ENCODE measurements at places on chromosomes 12 and 14.

GRCh38 chr14:85546390-85546789 is 16.4 kb downstream of the FLRT2 start:
- no peak for DNase-seq

DNA sequence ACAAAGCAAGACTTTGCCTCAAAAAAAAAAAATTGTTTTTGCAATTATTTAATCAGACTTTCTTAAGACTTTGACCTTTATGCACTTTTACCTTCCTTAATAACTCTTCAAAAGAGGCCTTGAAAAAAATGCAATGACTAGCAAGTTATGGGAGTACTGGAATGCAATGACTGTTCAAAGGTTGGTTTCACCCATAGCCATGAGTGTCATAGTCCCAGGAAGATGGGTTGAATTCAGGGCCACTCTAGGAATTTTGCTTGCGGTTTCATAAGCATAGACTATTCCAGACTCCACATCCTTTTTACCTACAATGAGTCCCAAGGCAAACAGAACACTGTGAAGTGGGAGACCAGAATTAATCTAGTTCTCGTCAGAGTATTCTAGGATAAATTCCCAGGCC is 29.4 kb upstream of the DENND5B start:
- DNase-seq: no peak

DNA sequence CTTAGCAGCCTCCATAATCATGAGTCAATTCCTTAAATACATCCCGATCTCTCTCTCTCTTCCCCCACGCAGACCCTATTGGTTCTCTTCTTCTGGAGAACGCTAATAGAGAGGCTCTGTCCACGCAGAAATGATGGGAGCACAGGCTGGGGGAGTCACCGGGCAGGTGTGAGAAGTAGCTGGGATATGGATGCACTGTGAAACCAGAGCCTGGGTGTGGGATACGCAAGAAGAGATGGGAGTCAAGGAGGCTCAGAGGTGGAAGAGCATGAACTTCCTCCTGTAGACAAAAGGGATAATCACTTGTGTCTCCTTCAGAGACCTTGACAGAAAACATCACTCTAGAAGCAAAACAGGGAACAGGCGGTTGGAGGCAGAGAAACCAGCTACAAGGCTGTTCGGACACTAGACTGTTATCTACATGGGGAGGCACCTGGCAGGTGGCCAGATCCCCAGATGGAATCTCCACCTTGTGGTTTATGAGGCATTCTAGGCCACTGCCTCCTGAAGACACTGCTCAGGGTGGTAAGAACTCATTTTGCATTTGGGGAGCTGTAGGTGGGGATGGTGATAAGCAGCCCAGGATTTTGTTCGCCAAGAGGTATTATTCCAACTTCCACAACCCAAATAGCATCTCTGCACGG is 7.2 kb upstream of the SELPLG start:
- no peak for DNase-seq

- DNase-seq: no peak
Observed at GRCh38 chr12:106145539-106146447, 7.0 kb upstream of the NUAK1 start.

GRCh38 chr14:99802301-99803105 is 9.3 kb downstream of the EML1 start:
- DNase-seq: no peak

Measured in GM04504 (cell line).